ENCODE measurements at places on chromosomes 4 and X.

GRCh38 chr4:70874268-70875156 lies 27.7 kb upstream of the MOB1B start:
- DNase-seq = no peak

GRCh38 chr4:182823576-182823975 lies 93.6 kb downstream of the DCTD start:
- no peak for DNase-seq

- no peak for DNase-seq
Observed at GRCh38 chrX:110216027-110216426, 101.9 kb downstream of the AMMECR1 start.

- DNase-seq = no peak
Observed at GRCh38 chr4:68272860-68273259, 27.4 kb upstream of the TMPRSS11B start.

DNA sequence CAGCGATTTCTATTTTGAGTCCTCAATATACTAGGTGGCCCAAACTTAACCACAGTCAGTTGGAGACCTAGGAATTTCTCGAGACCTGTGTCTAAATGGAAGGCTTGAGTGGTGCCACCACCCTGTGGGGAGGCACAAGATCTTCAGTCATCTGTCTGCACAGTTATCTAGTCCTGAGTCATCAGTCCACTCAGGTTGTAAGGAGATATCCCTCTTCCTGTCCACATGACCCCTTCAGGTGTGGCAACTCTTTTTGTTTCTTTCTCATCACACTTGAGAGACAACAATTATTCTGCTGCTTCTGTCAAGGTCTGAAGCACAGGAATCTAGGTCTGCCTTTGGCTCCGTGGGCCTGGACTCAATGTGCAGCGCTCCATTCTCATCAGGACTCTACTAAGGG lies 64.4 kb upstream of the IBSP start:
- DNase-seq = no peak

DNA sequence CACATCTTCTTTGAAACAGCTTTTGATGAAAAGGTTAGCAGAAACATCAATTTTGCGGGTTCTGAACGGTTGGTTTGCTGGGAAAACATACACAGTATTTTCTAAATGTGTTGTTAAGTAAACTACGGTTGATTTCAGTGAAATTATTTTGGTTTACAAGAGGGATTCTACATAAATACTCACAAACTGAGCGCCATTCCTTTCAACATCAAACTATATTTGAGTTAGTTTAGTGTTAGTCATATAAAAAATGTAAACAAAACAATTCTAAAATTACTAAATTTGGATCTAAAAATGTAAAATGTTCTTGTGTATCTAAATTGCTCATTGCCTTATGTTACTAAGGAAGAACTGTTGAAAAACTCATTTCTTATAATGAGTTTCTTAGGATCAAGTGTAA lies 425.6 kb downstream of the PCDH18 start:
- no peak for DNase-seq

- no peak for DNase-seq
Observed at GRCh38 chr4:157804986-157805385, 367.8 kb downstream of the GASK1B start.

- DNase-seq = peak; percentile 11
Observed at GRCh38 chr4:104491481-104492182, 3.1 kb downstream of the CXXC4 start.

- DNase-seq = no peak
Observed at GRCh38 chr4:124710911-124711310, 1.6 kb downstream of the ANKRD50 start.

- DNase-seq = no peak
Observed at GRCh38 chrX:132411310-132411977, 77.4 kb downstream of the MBNL3 start.

GRCh38 chr4:29081234-29081955 lies 1638.8 kb upstream of the PCDH7 start:
- no peak for DNase-seq

DNA sequence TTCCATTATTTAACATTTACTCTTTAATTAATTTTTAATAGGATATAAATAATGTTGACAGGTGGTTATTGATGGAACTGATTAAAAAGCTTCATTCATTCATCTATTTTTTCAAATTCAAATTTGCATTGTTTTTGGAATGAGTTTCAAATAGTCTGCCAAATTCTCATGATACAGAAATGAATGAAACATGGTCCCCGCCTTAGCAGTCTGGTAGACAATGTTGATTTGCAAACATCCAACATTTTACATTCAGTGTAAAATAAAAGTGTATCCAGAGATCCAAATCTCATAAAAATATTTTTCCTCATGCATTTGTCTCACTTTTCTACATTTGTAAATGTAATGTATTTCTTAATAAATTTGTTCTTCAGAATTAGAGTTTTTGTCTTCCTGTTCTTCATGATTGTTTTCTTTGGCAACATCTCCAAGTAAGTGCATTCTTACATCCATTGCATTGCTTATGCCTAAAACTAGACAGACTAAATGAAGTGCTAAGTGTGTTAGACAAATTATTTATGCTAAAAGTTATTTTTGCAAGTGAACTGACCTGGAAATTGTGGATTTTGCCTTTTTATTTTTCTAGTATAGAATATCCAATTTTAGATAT lies 142.3 kb downstream of the PCDH18 start:
- DNase-seq = no peak

GRCh38 chrX:114842181-114842580 lies 175.2 kb downstream of the IL13RA2 start:
- no peak for DNase-seq

- DNase-seq = peak; percentile 18
Observed at GRCh38 chr4:99815597-99816011, 1.0 kb upstream of the DAPP1 start.

DNA sequence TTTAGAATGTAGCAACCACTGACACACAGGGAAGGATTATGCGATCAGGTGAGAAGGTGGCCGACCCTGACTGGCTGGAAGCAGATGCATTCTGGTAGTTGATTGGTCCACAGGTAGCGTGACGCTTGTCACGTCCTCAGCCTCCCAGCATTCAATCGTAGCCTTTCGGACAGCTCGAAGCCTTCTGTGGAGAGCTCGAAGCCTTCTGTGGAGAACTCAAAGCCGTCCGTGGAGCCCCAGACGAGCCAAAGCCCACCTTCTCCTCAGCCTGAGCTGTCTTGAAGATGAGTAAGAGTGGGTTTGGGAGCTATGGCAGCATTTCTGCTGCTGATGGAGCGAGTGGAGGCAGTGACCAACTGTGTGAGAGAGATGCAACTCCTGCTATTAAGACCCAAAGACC lies 319 bp downstream of the RPA4 start:
- no peak for DNase-seq

GRCh38 chrX:71930298-71930697 lies 19.7 kb downstream of the NHSL2 start:
- DNase-seq = no peak

- no peak for DNase-seq
Observed at GRCh38 chr4:127155116-127155515, 477.6 kb upstream of the INTU start.

- DNase-seq = no peak
Observed at GRCh38 chr4:57945298-57945697, 835.1 kb upstream of the IGFBP7 start.

- DNase-seq = no peak
Observed at GRCh38 chrX:148854306-148854705, 353.9 kb downstream of the AFF2 start.

DNA sequence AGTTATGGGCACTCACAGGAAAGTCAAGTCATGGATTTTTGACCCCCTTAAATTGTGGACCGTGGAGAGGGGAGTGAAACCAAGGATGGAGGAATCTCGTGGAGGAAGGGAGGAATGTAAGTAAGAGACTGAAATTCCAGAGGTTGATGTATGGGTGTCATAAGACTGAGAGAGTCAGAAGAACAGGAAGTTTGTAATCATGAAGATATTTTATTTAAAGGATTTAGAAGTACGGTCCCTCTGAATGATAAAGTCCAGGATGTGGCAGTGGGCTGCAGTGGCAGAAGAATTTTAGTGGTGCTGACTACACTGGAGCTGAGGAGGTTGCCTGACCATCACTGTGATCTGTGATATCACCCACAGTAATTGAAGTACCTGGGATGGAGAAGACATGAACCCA lies 57.8 kb downstream of the DCLK2 start:
- no peak for DNase-seq

GRCh38 chr4:54554339-54554990 lies 103.3 kb upstream of the KIT start:
- DNase-seq = no peak

DNA sequence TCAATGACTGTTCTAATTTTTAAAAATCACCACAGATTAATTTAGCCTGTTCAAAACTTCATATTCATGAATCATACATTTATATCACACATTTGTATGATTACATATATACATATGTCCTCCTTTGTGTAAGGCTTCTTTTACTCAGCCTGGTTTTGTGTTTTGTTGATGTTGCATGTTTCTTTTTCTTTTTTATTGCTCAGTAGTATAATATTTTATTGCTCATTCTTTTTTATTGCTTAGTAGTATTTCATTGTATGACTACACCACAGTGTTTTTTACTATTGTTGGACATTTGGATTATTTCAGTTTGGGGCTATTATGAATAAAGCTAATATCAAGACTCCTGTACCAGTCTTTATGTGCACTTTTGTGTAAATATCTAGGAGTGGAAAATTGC lies 198.5 kb downstream of the RELL1 start:
- DNase-seq = no peak

DNA sequence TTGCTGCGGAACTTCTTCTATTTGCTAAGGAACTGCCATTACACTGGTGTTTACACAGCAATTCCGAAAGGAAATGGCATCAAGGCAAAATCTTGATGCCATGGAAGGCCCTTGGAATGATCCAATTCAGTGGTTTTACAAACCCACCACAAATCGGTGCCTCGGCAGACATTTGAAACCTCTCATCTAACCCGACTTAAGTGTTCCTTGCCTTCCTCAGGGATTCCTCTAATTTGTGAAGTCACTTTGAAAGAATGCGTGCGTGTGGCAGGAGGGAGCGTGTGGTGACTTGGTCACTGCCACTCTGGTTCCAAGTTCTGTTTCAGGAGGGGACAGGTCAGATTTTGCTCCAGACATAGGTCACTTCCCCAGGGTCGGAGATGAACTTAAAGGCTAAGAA lies 4.8 kb downstream of the NOP14 start:
- DNase-seq = no peak

- DNase-seq = no peak
Observed at GRCh38 chr4:70948665-70949260, 44.7 kb upstream of the DCK start.

DNA sequence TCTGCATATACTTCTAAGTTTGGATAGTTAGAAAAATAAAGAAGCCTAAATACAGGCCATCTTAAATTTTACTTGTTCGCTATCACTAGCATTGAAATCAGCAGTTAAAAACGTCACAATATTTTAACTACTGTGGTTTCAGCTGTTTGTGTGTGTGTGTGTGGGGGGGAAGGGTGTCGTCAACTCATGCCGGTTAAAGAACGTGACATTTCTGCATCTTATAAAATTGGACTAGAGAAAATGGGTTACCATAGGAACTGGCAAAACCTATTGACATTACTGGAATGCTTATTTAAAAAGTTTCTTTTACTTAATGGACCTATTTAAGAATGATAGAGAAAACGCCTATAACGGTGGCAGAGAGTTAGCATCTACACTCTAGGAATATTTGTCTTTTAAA lies 1.2 kb upstream of the CNKSR2 start:
- DNase-seq = no peak

GRCh38 chr4:112516471-112517066 lies 589 bp upstream of the NEUROG2 start:
- DNase-seq = peak; percentile 9

DNA sequence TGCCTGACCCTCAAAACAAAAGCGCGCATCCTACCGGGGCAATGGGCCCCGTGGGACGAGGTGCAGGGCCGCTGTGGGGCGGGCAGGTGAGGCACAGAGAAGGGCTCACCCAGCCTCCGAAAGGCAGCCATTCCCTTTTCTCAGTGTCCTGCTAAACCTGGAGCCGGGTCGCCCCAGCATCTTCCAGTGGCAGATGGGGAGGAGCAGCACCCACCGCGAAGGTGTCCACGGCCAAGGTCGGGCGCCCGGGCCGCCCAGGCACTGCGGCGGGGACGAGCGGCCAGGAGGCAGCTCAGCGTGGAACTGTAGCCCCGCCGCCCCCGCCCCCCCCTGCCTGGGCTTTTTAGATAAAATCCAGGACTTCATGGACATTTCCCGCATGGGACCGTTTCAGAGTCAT lies 19.2 kb upstream of the TLR1 start:
- DNase-seq = no peak

- no peak for DNase-seq
Observed at GRCh38 chr4:37767019-37767418, 59.5 kb upstream of the PGM2 start.

DNA sequence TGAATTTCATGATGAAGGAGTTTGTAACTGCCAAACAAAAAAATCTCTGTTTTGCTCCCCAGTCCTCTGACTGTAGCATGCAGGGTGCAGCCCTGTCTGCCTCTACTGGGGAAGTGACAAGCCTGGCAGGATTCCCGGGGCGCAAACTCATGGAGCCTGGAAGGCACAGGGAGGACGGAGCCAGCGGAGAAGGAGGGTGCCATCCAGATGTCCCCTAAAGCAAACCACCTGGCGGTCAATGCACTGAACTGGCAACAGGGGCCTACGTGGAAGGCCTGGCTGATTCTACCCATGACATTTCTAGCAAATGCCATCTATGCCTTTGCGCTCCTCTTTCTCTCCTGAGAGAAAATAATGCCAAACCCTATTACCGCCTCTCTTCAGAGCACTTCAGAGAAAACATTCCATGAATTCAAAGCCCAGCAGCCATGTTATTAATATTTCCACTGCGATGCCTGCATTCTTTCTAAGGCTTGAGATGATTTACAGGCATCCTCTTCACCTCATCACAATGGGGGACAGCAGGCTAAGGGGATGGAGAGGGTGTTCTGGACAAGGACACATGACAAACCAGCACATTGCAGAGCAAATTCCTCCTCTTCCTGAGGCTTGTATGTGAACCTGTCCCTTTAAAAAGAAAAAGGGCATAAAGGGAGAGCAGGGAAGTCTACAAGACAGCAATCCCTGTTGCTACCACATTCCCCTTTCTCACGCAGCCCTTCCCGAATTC lies 329.3 kb upstream of the NOCT start:
- DNase-seq = no peak

DNA sequence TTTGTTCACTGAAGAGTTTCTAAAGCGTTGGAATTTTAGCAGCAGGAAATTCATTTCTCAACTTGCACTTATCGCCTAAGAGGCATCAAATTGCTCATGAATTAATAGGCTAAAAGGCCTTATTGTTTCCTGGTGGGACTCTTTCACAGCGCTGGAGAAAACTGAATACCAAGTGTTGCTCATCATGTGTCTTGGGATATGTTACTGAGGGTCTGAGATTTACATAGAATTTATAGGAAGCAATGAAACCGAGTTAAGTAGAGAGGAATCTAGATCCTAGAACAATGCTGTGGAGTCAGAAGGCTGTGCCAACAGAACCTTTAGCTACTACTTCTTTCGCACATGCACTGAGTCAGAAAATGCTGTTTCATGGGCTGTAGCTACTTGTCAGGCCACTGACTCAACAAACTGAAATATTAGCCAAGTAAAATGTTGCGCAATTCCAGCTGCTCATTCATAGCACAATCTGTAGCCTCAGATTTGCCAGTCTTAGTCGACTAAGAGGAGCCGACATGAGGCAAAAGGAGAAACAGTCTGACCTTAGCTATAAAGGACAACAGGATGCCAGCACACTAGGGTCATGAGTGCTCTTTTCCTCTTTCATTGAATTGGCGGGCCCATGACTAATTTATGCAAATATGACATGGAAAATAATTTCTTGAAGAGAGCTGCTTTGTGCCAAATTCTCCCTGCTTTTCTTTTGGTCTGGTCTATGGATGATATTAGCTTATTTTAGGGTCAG lies 35.9 kb upstream of the CXCL8 start:
- DNase-seq = no peak

- peak; percentile 58 for DNase-seq
Observed at GRCh38 chr4:26073886-26074560, 160.0 kb downstream of the SMIM20 start.
